HEK293T (cell line): ENCODE measurements at places on chromosomes 5 and 9.

GRCh38 chr5:109327570-109327969, 82.2 kb downstream of the PJA2 start:
- DNase-seq, result no peak

GRCh38 chr5:128441941-128442350, 96.1 kb downstream of the FBN2 start:
- no peak for DNase-seq

GRCh38 chr9:110521206-110521605, 58.3 kb downstream of the SVEP1 start:
- DNase-seq, result no peak

DNA sequence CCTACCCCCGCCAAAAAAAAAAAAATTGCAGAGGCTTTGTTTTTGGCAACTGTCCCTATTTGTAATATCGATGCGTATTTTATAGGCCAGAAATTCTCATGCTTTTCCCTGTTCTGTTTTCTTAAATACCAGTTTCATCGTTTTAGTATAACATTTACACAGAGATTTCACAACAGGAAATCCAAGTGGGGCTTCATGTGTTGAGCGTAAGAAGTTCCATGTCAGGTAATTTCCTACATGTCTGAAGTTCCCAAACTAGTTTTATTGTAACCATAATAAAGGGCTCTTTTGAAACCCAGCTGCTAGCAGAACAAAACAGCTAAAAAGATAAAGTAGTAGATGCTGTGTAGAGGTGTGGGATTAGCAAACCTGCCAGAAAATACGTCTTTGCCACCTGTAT, 4.2 kb downstream of the SMC5 start:
- no peak for DNase-seq

DNA sequence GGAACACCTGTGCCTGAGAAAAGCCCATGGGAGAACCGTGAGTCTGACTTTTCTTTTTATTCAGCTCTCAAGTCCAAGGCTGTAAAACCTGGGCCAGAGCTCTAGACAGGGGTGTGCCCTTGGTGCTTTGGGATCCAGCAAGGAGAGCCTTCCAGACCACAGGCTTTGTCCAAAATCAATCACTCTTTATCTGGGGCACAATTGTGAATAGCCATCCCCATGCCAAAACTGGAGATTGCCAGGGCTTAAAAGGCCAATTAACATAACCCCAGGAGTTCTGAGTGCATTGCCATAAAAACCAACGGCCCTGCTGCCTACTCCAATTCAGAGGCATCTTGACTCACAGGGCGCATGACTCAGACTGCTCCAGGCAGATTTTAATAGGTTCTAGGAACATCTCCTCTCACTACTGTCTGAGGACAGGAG, 391.8 kb downstream of the ARHGEF28 start:
- peak; percentile 52 for DNase-seq

GRCh38 chr5:41906151-41906550, 2.0 kb downstream of the RIMOC1 start:
- DNase-seq, result no peak

- DNase-seq, result no peak
Measured at GRCh38 chr5:138870611-138871010, 4.5 kb downstream of the LRRTM2 start.

- DNase-seq, result no peak
Measured at GRCh38 chr9:82574911-82575310, 488.0 kb downstream of the RASEF start.

DNA sequence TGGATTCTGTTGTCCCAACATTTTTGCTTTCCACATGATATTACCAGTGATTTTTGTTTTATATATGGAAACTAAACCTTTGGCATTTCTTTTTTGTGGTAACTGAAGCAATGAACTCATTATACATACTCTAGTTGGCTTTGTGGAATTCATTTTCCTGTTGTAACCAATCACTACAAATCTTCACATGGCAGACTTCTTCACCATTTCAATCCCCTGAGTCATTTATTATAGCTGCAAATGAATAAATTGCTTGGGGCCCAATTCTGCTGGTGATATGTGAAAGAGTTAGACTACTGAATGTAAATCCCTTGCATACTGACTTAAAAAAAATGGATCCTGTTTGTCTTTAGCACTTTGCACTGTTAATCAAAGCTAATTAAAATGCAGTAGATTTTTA, 1709.6 kb upstream of the WWC1 start:
- DNase-seq, result no peak
